ENCODE measurements at places on chromosomes 7 and 10.

DNA sequence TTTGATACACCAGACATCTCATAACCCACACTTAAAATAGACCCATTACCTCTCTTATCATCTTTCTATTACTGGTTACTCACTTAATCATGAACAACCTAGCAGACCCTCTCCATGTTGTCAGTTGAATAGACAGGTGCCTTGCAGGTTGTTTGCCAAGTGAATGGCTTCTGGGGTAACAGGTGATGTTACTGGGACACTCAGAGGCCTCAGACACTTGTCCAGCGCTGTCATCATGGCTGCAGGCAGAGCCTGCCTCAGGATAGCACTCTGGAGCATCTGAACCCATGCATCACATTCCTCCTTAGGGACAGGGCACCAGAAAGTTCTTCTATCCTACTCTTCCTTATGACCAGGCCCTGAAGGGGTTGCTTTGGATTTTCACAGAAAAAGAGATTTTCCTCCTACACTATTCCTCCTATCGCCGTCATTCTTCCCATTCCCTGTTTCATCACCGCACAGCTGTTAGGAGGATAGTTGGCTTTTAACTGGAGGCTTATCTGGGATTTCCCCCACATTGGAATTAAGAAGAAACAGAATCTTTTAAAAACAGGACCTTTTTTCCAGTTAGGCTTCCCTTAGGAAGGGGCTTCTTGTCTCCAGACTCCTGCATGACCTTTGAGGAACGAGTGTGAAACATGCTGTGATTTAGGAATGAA, 182.1 kb downstream of the VTI1A start:
- no peak for DNase-seq

DNA sequence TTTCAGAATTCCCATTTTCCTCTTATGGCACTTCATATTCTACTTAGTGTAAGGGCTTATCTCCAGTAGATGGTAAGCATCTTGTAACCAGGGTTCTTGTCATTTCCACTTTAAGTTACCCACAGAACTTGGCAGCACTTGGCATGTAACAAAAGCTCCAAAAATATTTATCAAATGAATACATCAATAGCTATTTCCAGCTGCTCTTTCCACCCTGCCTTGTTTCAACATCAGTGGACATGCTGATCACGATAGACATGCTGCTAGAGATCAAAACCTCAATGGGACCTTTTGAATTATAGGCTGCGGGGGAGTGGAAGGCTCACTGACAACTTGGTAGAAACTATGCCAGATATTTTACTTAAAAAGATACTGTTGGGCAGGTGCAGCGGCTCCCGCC, 32.9 kb downstream of the HOXA1 start:
- no peak for DNase-seq

GRCh38 chr7:2154831-2155230, 77.9 kb downstream of the MAD1L1 start:
- DNase-seq = no peak

DNA sequence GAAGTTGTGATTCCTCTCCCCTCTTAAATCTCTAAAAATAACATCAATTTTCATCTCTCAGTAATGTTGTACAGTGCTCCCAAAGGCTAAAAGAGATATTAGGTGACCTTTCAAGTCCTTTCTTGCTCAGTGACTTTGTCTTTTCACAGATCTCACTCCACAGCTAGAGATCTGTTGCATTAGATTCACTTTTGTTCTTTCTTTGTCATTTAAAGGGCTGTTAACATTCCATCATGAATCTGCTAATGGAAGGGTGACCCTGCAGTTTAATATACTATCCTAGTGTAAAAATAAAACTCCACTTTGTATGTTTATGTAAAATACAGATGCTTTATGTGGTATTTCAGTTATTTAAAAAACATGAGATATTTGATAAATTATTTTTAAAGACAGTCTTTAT, 30.5 kb downstream of the GNAI1 start:
- DNase-seq = no peak

GRCh38 chr10:6349846-6350535, 147.3 kb downstream of the PFKFB3 start:
- DNase-seq = no peak

DNA sequence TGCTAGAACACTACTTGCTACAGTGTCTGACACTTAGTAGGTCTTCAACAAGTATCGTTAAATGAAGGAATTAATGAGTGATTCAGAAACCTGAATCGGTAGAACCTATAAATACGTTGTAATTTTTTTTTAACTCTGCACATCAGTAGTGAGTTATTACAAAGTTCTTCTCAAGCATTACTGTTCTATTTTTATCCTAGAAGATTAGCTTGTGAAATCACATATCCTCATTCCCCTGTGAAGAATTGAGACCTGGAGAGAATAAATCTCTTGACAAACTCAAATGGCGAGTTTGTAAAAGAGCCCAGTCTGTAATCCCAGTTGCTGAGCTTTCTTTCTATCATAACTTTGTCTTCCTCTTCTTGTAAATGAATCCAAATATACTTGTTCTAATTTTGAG, 34.7 kb downstream of the HYAL4 start:
- DNase-seq = no peak

DNA sequence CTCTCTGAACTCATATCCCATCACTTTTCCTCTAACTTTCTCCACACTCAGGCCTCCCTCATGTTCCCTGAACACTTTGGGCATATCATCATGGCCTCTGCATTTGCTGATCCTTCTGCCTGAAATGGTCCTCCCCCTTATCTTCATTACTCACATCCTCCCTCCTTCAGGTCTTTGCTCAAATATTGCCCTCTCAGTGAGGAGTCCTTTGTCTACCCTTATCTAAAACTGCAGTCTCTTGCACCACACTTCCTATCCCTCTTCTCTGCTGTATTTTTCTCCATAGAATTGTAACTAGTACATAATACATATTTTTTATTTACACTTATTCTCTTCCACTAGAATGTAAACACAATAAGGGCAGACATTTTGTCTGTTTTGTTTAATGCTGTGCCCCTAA, 41.7 kb downstream of the DNAJC1 start:
- no peak for DNase-seq

GRCh38 chr10:131000743-131001142, 310.8 kb downstream of the TCERG1L start:
- no peak for DNase-seq

GRCh38 chr7:70267381-70268120, 669.3 kb downstream of the AUTS2 start:
- DNase-seq = no peak

DNA sequence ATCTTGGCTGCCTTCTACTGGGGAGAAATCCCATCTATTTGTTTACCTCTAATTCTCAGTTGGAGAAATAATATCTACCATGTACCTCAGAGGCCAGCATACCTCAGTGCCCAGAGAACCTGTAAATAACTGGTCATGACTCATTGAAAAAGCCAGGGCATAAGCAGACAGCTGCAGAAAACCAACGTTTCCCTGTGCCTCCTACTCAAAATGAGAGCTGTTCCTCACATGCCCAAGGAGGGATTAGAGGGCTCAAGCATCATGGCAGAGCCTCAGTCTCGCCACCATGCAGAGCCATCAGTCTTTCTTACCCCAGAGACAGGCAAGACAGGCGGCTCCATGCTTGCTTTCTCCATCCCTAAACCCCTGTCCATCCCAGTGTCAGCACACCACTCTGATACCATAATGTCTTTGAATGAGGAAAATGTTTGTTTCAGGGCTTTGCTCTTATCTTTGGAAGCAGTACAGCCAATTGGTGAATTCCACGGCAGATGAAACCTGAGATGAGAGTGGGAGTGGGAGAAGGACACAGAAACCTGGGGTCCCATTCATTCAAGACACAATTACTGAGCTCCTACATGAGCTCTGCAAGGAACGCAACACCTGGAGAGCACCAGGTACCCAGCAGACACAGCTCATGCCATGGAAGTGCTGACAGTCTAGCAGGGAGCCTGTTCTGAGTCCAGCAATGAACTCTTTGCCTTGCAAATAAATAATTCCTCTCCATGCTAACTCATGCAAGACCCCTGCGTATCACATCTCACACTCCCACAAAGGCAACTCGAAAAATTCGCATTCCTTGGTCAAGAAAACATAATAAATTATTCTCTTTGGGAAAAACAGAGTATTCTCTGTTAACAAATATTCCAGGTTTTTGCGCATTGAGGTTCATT, 21.1 kb downstream of the PON1 start:
- no peak for DNase-seq

DNA sequence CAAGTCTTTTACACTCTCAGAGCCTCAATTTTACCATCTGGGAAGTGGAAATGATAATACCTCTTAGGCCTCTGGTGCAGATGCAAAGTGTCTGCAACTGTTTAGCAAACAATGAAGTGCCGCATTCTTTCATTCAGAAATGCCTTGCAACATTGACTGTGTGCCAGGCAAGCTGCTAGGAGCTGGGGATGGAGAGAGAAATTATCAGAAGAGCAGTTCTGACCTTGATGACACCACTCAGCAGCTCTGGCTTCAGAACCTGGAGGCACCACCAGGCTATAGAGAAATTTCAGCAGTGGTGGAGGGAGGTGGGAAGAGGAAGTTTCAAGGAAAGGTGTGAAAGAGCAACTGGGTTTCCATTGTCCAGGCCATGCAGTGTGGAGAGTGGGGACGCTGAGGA, 78.1 kb upstream of the HABP2 start:
- no peak for DNase-seq

DNA sequence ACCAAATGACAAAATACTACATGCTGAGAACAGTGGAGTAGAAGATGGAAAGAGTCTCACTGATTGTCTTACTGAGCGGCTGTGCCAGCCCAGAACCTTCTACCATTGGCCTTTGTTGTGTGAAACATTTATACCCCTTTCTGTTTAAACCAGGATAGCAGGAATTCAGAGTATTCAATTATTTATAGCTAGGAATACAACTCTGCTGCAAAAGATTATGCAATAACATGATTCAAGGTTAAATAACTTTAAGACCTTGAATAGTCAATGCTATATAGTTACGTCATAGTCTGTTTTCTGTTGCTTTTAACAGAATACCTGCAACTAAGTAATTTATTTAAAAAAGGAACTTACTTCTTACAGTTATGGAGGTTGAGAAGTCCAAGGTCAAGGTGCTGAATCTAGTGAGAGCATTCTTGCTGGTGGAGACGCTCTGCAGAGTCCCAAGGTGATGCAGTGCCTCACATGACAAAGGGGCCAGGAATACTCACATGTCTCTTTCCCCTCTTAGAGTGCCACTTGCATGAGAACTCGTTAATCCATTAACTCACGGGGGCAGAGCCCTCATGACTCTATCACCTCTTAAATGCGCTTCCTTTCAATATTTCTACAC, 371.8 kb downstream of the MDFIC start:
- DNase-seq = no peak

DNA sequence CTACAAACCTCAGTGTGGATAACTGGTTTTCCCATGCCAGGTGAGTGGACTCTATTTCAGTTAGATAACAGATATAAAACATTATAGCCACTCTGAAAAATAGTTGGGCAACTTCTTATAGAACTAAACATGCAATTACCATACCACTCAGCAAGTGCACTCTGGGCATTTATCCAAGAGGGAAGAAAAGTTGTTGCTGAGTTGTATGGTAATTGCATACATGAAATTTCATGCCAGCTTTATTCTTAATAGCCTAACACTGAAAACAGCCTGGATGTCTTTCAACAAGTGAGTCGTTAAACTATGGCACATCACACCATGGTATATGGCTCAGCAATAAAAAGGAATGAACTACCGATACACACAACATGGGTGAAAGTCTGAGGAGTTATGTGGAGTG, 10.6 kb upstream of the UPP1 start:
- DNase-seq = no peak

- no peak for DNase-seq
These were observed 33.6 kb downstream of the CTNNA3 start for GRCh38 chr10:67662415-67662814.

- no peak for DNase-seq
These were observed at the start of gene CREB5 for GRCh38 chr7:28411876-28412662. TSS of gene CREB5 (plus strand) at chr7:28412518. CDS start at chr7:28412915, 397 bp downstream.

GRCh38 chr7:106643216-106644000, 17.6 kb downstream of the CCDC71L start:
- DNase-seq = no peak

- DNase-seq = no peak
These were observed 1.3 kb downstream of the ANKRD16 start for GRCh38 chr10:5888351-5888750.

DNA sequence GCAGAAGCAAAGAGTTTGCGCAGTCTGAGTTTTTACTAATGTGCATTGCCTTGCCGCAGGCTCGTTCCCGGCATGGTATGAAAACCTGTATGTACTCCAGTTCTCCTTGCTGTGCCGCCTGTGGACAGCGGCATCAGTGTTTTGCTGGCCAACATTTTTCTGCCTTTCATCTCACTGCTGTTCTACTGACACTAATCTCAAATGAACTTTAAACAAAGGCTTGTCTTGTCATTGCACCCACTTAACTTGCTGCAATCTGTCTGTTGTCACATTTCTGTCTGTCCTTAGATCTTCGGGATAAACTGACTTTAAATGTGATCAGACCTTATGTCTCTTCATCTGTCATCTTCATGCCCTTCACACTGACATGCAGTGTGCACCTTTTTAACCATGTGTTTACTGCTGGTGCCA, 71.7 kb upstream of the ZNRF2 start:
- DNase-seq = no peak

DNA sequence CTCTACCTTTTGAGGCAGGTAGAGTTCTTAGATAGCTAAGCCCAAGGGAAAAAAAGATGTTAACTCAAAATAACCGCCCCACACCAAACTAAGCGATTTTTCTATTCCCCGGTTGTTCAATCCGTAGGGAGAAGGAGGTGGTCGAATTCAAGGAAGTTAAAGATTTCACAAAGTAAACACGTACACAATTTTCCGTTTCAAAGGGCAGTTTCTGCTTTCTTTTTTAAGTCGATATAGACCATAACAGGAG, 842 bp downstream of the KBTBD2 start:
- no peak for DNase-seq

- DNase-seq = no peak
These were observed 957.1 kb downstream of the SORCS3 start for GRCh38 chr10:105598207-105598606.

- no peak for DNase-seq
These were observed 9.0 kb upstream of the TAS2R3 start for GRCh38 chr7:141754939-141755338.

DNA sequence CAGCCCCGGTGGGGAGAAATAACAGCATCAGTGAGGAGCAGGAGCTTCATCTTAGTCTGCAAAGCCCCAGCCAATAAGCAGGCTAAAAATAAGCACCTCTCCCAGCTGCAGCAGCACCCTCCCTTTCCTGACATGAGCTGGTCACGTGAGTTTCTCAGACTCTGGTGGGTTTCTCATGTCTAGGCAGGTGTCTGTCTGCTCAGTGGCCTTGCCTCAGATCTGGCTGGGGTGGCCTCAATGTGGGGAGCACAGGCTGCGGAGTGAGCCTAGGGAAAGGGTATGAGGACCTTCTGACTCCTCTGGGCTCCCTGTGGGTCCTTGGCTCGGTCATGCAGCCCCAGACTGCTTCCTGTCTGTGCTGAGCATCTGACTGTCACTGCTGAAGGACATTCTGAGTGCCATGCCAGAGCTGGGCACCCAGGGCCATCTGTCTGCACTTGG, 81.6 kb upstream of the LRRC4 start:
- no peak for DNase-seq

GRCh38 chr10:103592186-103593021, 98.9 kb downstream of the NEURL1 start:
- no peak for DNase-seq

- DNase-seq = no peak
These were observed 721.9 kb downstream of the TNS3 start for GRCh38 chr7:46859963-46860475.

Measured in NCI-H2029 treated with DMSO at 0.1 percent for 48 hours (cell line).